Lower leg skin (tissue), 4 donors: ENCODE measurements at places on chromosomes 16 and 17.

GRCh38 chr17:57744195-57745170 lies 616 bp downstream of the CCDC182 start:
- DNase-seq, result no peak

DNA sequence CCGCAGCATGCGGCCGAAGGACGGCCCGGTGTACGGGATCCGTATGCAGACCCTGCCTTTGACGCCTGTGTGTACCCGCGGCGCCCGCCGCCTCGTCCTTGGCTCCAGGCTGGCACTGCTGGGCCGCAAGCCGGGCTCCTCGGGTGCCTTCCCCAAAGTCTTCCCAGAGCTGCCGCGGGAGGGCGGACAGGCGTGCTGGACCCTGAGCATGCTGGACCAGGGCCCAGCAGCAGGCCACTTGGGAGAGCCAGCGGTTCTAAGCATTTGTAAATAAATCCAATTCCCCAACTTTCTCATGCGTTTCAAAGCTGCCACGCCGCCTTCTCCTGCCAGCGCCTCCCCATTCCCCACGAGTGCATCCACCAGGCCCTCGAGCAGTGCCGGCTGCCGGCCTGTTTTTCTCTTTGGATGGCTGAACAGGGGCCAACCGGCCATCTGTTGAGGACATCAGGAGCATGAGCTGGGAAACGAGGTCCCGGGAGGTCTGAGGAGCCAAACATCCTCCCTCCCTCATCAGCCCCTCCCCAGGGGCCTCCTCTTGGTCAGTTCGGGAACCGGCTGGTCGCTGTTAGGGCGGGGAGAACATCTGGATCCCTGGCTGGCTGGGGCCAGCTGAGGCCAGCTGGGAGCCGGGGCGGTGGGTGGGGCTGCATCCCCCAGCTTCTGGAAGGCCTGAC lies 20.5 kb upstream of the PABPN1L start:
- no peak for DNase-seq

- no peak for DNase-seq
Observed at GRCh38 chr17:50298018-50298417, 23.8 kb downstream of the TMEM92 start.

GRCh38 chr17:79870540-79870939 lies 31.3 kb upstream of the CBX4 start:
- no peak for DNase-seq

- peak; percentile 94 for DNase-seq
Observed at GRCh38 chr16:11669380-11670146, 1.3 kb downstream of the SNN start.

DNA sequence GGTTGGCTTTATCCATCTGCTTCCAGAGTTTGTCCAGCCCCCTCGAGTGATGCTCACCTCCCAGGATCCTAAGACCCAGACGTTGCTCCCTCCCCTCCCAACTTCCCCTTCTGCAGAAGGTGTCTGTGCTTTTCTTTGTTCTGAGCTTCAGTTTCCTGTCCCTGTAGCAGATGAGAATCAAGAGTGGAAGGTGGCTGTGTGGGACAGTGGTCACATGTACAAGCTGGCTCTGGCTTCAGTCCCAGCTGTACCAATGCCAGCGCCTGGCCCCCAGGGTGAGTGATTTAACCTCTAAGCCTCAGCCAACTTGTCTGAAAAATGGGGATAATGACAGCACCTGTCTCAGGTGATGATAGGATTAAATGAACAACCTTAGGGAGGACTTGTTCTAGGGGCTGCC lies 7.7 kb downstream of the PRR15L start:
- no peak for DNase-seq
